SHP77 (cell line): ENCODE measurements at places on chromosomes 3 and 15.

DNA sequence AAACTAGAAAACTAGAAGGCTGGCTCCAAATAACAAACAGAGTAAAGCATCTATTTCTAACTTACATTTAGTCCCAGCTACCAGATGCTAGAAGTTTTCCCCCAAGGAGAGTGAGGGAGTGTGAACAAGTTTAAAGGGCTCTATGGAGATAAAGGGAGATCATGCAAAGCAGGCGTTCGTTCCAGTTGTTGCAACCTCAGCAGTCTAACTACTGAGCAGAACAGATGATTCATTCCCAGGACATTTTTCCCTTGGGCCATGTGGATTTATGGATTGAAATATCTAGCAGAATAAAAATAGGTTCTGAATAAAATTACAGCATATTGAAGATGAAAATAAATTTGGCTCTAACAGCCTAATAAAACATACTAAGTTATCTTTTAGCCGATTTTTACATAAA, 154.8 kb upstream of the TTC14 start:
- no peak for DNase-seq

GRCh38 chr15:78212546-78213424, 21.6 kb downstream of the ACSBG1 start:
- DNase-seq, result peak; percentile 50

GRCh38 chr15:63344731-63345390, 36.8 kb downstream of the CA12 start:
- no peak for DNase-seq

- DNase-seq, result no peak
These were observed 644.7 kb downstream of the OTOL1 start for GRCh38 chr3:162141272-162141791.

DNA sequence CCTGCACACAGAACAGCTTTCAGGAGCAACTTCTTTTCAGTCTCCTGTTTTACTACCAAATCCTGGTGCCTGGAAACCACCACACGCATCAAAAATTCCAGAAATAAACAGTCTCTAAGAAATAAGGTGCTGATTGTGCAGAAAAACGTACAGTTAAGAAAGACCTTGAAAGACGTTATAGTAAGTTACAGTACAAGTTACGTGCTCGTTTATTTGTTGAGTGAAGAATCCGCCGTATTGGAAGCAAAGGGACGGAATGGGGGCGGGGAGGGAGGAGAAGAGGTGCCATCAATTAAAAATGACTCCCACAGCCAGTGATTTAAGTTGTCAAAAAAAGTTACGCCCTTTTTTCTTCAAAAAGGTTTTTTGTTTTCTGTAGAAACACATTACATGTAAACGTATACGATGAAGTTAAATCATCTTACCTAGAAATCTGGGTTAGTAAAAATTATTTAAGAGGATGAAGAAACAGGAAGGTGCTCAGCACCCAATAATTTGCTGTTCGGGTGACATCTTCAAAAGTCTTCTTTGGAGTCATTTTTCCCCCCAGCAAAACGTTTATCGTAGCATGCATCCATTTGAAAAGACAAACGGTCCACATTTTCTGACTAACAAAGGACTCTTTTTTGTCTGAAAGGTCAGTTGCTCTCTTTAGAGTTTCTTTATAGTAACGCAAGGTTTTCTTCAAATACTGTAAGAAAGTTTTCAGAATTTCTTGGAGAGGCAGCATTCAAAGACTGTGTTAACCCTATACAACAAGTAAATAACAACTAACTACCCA, 782 bp upstream of the UACA start:
- no peak for DNase-seq

- DNase-seq, result no peak
These were observed 61.1 kb downstream of the FEZF2 start for GRCh38 chr3:62312201-62312600.

DNA sequence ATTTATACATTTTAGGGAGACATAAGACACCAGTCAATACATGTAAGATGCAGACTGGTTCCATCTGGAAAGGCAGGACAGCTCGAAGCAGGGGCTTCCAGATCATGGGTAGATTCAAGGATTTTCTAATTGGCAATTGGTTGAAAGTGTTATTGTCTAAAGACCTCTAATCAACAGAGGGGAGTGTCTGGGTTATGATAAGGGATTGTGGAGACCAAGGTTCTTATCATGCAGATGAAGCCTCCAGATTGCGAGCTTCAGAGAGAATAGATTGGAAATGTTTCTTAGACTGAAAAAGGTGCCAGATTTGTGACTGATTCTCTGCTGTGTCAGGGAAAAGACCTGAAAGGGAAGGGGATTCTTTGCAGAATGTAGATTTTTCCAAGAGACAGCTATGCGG, 15.1 kb downstream of the TM2D3 start:
- no peak for DNase-seq

DNA sequence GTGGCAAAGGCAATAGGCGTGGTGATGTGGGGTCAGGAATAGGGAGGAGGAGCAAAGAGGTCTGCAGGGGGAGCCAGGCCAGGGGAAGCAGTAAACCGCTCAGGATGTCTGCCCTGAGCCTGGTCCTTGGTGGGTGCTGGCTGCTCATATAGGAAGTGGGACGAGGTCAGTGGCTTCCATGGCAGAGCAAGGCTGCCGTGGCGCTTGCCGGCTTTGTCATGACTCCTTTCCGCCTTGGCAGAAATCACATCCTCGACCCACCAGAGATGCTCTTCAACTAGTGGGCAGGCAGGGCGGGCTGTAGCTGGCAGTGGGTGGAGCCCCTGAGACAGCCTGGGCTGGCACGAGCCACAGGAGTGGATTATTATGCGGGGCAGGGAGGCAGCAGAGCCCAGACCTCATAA, 13.1 kb upstream of the SKOR1 start:
- no peak for DNase-seq

- DNase-seq, result no peak
These were observed 114.5 kb downstream of the FMN1 start for GRCh38 chr15:33080006-33080405.

GRCh38 chr3:195183071-195183776, 87.7 kb downstream of the XXYLT1 start:
- DNase-seq, result no peak

GRCh38 chr3:9129365-9129764, 120.1 kb downstream of the SRGAP3 start:
- DNase-seq, result no peak

GRCh38 chr15:57580428-57580827, 11.3 kb upstream of the MYZAP start:
- no peak for DNase-seq

GRCh38 chr3:45491344-45491743, 103.0 kb downstream of the LARS2 start:
- no peak for DNase-seq

DNA sequence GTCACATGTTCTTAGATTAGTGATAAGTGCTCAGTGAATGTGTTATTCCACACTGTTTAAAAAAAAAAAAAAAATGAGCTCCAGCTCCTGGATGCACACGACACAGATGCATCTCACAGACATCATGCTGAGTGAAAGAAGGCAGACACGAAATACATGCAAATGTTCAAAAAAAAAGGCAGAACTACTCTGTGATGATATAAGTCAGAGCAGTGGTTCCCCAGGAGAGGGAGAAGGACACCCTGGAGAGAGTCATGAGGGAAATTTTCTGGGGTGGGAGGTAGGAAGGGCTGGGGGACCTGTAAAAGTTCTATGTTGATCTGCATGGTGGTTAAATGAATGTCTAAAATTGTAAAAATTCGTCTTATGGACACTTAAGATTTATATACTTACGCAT, 4.3 kb downstream of the CSRNP1 start:
- no peak for DNase-seq

DNA sequence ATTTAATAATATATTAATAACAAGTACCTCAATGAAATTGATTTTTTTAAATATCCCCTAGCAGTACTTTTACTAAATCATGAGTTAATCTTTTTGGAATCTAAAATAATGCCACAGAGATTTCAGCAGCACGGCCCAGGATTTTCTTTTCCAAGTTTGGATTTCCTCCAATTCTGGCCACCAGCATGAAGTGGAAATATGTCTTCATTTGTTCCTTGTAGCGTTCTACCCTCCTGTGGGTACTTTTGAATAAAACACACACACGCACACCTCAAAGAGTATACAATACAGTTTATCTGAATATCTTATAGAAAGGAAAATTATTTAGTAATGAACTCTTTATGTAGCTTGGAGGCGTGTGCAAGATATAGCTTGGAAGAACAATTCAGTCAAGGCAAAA, 125.1 kb upstream of the STT3B start:
- DNase-seq, result no peak

DNA sequence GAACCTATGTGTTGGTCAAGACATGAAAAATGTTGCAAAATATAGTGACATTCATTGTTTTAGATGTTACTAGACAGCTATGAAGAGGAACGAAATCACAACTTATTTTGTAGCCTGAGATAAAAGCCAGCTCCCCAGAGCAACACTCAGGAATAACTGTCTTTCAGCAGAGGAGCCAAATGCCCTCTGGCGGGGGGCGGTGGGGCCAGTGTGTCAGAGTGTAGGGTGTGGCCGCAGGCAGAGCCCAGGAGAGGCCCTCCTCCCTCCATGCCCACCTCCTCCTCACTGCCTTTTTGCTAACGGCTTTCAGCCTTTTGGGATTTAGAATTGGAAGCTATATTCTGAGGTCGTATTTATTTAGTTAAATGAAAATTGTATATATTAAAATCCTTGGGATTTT, 16.9 kb downstream of the APOD start:
- no peak for DNase-seq

DNA sequence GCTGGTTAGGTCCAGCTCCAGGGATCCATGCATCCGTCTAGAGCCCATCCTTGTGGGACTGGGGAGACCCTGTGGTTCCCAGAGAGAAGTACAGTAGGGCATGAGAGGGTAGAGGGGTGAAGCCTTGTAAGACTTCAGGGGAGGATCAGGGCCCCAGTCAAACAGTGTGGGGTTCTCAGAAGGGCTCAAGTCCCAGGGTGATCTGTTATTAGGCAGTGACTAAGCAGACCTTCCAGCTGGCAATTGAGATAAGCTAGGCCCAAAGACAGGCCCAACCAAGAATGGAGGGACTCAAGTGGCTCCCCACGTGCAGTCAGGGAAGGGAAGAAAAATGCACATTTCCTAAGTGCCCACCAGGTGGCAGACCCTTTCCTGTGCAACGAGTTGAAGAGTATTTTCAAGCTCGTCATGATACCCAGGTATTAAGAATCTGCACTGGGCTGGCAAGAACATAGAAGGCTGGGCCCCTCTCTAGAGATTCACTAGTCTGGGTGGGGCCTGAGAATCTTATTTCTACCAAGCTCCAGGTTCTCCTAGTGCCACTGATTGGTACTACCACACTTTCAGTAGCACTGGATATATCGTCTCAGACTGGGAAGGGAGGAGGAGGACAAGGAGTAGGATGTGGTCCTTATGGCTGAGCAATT, 240.8 kb downstream of the NR1D2 start:
- peak; percentile 33 for DNase-seq

- DNase-seq, result no peak
These were observed 33.9 kb upstream of the CDCP1 start for GRCh38 chr3:45180051-45180450.

DNA sequence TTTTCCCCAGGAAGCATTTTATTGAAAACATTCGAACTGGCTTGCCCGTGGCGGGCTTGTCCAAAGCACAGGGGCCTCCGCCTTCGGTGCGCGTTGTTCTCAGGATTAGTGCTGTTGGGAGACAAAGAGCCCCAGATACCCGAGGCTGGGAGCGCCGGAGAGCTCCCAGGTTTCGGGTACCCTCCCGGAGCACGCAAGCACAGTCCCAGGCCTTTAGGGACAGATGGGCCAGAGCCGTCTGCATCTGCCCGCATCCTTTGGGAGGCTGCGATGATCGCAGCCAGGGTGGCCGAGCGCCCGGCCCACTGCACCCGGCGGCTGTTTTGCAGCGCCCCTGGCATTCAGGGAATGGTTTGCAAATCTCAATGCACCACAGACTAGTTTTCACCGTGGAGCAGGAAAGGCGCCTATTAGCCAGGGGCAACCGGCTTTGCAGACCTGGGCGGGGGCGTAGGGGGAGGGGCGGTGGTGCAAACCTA, 5.0 kb upstream of the FEZF2 start:
- DNase-seq, result no peak

GRCh38 chr3:143806038-143806437, 42.2 kb downstream of the SLC9A9 start:
- no peak for DNase-seq

DNA sequence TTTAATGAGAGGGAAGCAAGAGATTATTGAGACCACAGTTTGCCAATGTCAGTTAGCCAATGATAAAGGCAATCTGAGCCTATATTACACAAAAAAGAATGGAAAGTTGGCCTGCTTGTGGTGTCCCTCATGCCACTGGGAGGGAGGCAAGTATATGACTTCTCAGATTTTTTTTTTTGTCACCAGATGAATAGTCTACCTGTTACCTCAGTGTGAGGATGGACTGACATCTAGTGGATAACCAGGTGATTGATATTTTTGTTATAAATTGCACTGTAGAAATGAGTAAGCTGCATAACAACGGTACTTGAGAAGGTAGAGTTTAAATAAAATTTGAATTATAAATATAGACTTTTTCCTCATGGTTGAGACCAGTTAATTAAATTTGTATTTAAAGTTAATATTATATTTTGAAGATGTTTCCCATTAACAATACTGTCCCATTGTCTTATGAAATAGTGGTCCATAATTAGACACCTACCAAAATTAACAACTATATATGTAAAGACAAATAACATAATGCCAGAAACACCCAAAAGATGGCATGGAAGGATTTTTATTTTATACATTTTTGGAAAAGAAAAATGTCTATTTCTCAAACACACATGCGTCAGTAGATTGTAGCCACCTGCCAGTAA, 237.8 kb upstream of the GADL1 start:
- DNase-seq, result peak; percentile 4

- DNase-seq, result no peak
These were observed 179.9 kb upstream of the THBS1 start for GRCh38 chr15:39400821-39401550.

- no peak for DNase-seq
These were observed 18.6 kb downstream of the NEK4 start for GRCh38 chr3:52752045-52752660.

DNA sequence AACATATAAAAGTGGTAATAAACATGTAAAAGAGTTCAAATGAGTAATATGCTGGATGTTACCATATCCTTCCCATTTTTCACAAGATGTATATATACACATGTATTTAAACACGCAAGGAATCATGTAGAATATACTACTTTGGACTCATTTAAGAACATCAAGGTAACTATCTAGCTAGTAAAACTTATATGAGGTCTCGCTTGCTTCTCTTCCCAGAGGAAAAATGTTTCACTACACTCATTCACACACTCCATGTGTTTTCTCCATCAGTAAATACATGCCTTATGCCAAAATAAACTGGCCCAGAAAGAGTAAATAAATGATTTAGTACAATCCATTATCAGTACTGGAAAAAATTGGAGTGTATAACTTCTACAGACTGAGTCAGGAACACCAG, 229.2 kb upstream of the MME start:
- DNase-seq, result no peak

GRCh38 chr3:20111836-20112235, 71.6 kb downstream of the KAT2B start:
- no peak for DNase-seq
